ENCODE measurements at places on chromosomes 1 and 21.

DNA sequence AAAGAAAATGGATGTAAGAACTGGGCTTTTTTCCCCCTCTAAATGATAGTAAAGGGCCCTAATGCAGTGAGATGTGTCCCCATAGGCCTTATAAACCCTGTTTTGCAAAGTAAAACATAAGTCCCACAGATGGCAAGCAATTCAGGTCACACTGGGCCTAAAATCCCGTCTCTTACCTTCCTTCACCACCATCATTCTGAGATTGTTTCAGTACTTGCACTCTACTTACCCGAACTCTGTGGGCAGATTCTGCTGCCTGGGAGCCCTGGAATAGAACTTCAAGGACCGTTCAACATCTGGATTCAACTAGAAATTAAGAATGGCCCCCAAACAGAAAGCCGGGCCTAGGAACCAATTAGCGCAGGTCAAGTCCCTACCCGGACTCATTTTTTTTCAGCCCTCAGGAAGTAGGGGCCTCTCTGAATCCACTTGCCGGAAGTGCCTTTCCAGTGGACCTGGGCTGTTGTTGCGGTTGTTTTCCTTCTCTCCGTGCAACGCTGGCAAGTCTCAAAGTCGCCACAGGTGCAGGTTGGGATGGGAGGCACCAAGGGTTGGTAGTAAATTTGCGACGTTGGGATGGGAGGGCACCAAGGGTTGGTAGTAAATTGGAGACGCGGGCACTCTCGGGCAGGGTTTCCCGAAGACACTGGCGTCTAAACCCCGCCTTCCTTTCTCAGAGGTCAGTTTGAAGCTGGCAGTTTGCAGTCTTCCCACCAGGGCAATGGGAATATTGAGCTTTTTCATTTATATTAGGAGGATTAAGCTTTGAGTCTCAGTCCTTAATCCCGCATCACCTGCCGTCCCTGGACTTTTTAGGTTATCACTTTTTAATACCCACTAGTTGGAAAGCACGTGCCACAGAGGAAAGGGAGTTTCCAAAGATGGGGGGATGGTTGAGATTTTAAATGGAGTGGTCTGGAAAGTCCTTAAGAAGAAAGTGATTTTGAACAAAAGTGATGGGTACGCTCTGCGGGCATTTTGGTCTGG, at the start of gene TMEM69:
Gene TMEM69 (plus strand): TSS at position 428 of the 987 bp plus-strand sequence. CDS start 2,888 bp downstream, outside the sequence.
- peak; percentile 77 for DNase-seq

DNA sequence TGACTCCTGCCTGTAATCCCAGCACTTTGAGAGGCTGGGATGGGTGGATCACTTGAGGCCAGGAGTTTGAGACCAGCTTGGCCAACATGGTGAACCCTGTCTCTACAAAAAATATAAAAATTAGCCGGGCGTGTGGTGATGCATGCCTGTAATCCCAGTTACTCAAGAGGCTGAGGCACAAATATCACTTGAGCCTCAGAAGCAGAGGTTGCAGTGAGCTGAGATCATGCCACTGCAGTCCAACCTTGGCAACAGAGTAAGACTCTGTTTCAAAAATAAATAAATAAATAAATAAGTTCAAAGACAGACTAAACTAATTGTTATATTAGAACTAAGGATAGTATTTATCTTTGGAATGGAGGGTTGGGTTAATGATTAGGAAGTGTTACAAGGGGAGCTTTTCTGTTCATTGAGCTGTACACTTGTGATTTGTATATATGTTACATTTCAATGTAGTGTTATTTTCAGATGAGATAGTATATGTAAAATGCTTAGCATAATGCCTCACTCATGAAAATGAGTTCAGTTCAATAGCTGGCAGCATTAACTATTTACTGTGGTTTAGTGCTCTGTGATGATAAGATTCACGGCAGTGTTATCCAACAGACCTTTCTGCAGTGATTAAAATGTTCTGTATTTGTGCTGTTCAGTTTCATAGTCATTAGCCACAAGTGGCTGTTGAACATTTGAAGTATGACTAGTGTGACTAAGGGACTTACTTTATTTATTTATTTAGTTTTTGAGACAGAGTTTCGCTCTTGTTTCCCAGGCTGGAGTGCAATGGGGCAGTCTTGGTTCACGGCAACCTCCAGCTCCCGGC, 47.7 kb downstream of the OSBPL9 start:
- DNase-seq, result no peak

DNA sequence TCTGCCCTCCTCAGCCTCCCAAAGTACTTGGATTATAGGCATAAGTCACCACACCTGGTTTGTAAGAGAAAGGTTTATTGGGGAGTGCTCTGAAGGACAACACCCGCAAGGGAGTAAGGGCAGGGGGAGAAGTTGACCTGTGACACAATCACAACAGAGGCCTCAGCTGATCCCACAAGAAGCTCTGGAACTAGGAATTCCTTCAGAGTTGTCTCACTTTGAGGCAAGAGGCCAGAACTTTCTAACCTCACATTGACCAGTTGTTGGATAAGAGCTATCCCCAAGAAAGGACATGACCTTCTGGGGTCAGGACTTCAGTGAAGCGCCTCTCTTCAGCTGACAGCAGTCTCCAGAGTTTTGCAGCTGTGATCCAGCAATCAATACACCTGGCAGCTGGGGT, 27.4 kb upstream of the RC3H1 start:
- no peak for DNase-seq

- no peak for DNase-seq
These were observed 32.1 kb upstream of the PLPPR4 start for GRCh38 chr1:99232172-99232571.

DNA sequence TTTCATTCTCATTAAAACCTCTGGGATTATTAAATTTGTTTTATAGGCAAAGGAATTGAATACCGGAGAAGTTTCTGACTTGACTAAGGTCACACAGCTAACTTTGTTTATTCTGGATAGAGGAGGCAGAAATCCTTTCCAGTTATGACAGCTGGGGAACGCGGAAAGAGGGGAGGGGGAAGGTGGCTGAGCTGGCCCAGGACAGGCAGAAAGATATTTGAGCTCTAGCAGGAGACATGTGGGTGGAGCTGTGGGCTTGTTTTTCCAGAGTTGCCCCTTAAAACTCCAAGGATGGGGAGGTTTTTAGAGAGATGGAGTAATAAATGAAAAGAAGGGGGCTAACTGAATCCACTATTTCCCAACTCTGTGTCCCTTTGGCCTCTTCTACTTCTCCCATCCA, 27.8 kb downstream of the FOXD2 start:
- DNase-seq, result no peak

DNA sequence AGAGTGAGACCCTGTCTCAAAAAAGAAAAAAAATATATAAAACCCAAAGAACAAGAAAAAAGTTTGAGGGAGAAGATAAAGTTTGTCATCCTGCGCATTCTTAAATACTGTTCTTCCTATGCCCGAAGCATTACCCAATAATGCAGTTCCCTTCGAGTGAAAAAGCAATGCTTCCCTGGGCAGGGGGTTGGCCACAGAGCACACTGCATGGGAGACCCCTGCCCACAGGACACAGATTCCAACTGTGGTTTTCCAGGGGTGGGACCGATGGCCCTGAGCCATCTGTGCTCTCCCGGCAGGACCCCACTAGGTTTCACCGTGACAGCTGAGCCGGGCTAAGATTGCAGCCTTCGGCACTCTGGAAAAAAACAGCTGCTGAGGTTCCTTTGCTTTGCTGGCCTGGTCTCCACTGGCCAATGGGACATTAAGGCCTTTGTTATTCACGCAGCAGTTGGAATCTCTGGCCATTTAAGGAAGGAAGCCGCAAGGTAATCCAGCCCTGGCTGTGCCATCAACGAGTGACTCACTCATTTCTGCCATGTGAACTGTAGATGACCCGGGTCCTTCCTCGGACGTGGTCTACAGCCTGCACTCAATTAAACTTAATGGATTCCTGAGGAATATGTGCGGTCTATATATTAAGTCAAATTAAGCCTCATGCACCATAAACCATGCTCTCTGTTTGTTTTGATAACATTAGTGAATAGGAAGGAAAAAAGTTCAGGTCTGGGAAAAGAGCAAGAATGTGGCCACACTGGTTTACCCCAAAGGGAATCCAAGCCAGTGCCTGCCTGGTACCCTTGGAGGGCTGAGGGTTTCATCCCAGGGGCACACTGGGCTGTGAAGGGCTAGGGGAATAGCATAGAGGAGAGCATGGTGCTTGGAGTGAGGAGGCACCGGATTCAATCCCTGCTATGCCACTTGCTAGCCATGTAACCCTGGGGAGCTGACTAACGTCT, 163.2 kb downstream of the ZBTB18 start:
- no peak for DNase-seq

DNA sequence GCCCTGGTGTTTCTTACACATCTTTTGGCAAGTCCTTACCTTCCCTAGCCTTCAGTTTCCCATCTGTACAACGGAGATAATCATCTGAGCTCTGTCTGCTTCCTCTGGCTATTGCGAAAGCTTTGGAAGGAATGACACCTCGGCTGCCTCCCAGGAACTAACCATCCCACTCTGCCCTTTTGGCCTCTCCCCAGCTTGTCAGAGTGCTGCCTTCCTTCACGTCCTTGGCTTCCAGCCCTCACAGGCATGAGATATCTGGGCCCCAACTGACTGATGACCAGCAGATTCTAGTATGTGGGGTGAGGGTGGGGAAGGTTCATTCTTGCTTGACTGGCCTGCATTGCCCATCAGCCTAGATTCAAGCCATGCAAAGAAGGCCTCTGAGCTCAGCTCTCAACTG, 253.1 kb upstream of the FGGY start:
- DNase-seq, result no peak

GRCh38 chr1:211948377-211948776, 87.0 kb downstream of the INTS7 start:
- DNase-seq, result no peak

DNA sequence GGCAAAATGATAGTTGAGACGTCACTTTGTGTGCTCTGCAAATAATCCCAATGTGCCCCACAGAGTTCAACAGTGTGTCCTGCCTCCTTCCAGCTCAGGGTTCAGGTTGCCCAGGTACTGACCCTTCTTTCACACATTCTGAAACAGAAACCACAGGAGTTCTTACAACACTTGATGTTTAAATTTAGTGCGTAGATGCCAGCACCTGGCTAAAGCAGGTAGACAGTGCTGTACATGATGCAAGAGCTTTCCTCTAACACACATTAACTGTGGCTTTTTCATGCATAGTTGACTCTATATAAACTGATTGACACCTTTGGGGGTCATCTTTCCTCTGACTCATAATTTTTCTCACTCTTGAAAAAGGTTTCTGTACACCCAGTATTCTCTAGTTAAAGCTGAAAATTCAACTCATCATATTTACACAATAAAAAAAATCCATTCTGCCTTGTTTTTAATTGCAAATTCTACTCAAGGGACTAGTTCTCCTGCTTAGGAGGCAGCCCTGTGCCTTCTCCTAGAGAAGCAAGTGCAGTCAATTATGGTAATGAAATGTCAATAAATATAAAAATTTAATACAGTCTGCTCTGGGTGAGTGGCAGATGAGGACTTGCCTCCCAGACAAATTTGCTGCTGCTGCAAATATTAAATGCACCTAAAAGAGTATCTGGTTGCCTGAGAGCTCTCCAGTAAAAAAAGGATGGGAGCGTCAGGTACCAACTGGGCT, 91.4 kb downstream of the NR5A2 start:
- no peak for DNase-seq

DNA sequence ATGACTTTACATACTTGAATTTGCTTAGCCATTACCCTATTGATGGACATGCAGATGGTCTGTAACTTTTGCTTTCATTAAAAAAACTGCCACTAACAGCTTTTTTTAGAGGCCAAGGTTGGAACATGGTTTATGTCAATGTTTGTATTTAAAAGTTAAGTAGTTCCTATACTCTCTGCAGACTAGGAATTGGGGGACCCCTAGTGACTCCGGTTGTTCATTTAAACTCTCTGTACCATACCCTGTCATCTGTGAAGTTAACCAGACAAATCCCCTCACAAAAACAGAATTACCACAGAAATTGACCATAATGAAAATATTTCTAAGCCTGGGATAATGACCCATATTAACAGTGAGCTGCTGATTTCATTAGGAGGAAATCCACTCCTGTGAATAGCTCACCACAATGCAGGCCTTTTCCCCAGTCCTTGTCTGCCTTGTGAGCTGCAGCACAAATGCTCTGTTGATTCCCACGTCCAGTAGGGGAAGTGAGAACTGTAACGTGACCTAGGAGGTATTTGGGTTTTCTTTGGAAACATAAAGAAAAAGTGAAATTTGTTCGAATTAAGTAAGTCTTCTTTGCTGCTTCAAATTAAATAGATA, 30.2 kb upstream of the CD101 start:
- no peak for DNase-seq

GRCh38 chr1:163271535-163271934, 50.2 kb upstream of the NUF2 start:
- DNase-seq, result no peak

GRCh38 chr1:248755517-248755916, at the start of gene LYPD8:
Gene LYPD8, minus strand, starts transcription at chr1:248755759. Its CDS starts 4,678 bp downstream, at chr1:248751081.
- DNase-seq, result no peak

- DNase-seq, result no peak
These were observed 43.4 kb downstream of the PLPP3 start for GRCh38 chr1:56535939-56536338.

GRCh38 chr1:247419336-247419735, 3.4 kb downstream of the NLRP3 start:
- no peak for DNase-seq

DNA sequence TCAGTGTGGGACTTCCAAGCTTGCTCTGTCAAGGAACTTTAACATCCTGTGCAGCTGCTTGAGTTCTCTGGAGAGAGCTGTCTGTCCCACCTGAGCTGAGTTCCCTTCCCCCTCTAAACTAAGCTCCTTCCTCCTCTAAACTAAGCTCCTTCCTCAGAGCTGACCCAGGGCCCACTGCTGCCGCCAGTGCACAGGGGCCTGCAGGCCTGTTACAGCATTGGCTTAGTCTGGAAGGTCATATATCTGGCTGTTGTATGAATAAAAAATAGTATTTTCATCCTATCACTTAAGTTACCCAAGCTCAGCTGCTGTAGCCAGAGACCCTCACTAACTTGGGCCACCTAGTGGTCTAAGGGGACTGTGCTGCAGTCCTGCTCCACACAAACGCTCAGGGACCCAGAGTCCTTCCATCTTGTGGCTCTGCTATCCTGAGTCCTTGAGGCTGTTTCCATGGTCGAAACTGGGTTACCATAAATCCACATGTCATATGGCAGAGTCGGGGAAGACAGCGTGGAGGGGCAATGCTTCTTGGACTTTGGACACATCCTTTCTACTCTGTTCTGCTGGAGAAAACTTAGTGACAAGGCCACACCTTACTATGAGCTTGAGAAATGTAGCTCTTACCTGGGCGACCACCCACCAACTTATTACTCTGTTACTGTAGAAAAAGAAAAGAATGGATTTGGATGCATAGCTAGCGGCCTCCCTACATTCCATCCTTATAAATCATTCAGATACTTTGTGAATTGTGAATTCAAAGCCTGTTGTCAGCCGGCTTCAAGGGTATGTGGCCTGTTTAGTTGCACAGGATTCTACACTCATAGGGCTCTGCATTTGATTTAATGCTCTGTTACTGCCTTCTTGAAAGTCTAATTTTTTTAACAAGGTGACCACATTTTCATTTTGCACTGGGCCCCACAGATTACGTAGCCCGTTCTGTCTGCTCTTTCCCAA, 71.4 kb upstream of the GCLM start:
- no peak for DNase-seq

- no peak for DNase-seq
These were observed 27.8 kb downstream of the PLEKHA6 start for GRCh38 chr1:204331847-204332487.

- DNase-seq, result no peak
These were observed 37.5 kb upstream of the GRIK3 start for GRCh38 chr1:37071829-37072228.

- no peak for DNase-seq
These were observed 2.7 kb downstream of the HUNK start for GRCh38 chr21:31875496-31876015.

Data from hypothalamus (tissue), 51 donors.